ENCODE measurements at places on chromosomes 6 and 20. TPM values are rescaled to one million over a fixed set of nuclear protein-coding genes. Genes with fewer than 3 reads are reported as not detected.

The FAM162B gene
- total RNA-seq, result 2.2 TPM

The VSX1 gene
- total RNA-seq, result 0.24 TPM

The CST2 gene
- total RNA-seq, result not detected

The NRN1 gene
- 3.6 TPM for total RNA-seq

The FABP7 gene
- total RNA-seq, result 17.3 TPM

The GRIK2 gene
- 38.5 TPM for total RNA-seq

The SGK2 gene
- total RNA-seq, result not detected

The SNAI1 gene
- total RNA-seq, result not detected

DNA sequence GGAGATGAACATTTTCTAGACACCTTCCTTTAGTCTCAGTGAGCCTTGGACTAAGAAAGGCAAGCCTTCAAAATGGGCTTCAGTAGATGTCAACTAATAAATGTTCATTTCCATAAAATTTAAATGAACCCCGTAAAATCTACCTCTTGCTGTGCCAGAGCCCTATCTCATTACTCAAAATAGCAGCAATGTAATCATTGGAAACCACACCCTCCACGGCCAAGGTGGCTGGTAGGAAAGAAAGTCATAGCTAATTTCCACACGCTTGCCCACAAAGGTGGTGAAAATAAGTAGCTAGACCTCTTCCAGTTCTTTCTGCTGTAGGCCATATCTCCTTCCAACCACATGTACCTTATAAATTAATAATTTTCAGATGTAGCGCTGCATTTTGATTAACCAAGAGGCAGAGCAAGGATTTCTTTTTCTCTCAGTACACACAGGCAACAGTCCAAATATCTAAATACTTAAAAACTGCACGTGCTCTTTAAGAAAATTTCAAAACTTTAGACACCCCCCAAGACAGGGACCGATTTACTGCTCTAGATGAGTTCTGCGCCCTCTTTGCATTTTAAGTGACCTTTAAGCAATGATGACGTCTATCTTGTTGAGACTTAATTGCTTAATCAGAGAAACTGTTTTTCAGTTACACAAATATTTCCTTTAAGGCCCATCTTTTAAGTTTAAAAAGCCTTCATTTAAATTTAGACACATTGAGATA lies 290.8 kb downstream of the ZNF217 start:
- DNase-seq, result no peak

GRCh38 chr6:83202031-83202430 lies 8.9 kb downstream of the RWDD2A start:
- DNase-seq, result no peak

GRCh38 chr20:31707994-31708735 lies 14.5 kb downstream of the BCL2L1 start:
- no peak for DNase-seq

GRCh38 chr20:39214828-39215227 lies 252.7 kb downstream of the DHX35 start:
- no peak for DNase-seq

DNA sequence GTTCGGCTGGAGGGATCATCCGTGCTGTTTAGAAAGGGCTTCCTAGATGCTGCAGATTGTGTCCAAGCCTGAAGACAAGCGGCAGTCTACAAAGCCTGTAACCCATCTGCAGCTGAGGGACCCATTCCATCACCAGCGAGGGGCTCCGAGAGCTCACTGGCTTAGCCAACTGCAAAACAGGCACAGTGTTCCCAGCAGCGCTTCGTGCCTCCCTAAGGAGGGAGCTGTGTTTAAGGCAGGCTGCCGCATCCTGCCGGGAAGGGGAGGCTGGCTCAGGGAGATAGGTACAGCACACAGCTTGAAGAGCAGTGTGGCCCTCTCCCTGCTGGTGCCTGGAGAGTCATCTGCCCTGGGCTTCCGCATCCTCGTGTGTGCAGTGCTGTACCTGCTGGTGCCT lies 32.4 kb downstream of the DUSP22 start:
- no peak for DNase-seq

- peak; percentile 95 for DNase-seq
These were observed 33.2 kb upstream of the TAF8 start for GRCh38 chr6:42017021-42017643.

GRCh38 chr6:1554476-1555310 lies 55.0 kb upstream of the FOXC1 start:
- DNase-seq, result peak; percentile 78

DNA sequence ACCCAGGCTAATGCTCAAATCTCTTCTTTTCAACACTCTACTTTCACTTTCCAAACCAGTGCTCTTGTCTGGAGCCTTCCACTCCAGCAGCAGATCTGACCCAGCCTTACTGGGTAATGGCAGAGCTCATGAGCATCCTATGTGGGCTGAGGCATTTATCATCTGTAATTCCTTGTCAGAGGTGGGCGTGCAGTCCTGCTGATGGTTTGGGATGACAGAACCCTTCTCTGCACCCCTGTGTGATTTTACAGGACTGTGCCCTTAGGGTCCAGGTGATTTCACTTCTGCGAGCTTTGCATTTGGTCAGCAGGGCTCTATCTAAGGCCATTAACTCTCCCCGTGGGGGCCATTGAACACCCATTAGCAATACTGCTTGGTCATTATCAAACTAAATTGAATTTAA lies 55.4 kb downstream of the LAMA4 start:
- no peak for DNase-seq

DNA sequence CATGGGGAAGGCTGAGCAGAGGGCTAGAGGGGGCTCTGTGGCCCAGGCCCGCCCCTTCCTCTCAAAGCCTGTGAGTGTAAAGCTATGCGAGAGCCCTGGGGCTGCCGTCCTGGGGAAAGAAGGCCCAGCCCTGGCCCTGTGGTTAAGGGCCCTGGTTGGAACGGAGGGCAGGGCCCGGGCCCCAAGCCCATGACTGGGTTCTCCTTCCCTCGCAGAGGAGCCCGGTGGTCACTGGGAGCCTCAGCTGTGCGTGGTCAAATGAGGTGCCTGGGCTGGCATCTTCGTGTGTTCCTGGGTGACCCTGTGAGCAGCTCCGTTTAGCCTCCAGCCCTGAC lies 56.0 kb downstream of the SMOC2 start:
- DNase-seq, result no peak

DNA sequence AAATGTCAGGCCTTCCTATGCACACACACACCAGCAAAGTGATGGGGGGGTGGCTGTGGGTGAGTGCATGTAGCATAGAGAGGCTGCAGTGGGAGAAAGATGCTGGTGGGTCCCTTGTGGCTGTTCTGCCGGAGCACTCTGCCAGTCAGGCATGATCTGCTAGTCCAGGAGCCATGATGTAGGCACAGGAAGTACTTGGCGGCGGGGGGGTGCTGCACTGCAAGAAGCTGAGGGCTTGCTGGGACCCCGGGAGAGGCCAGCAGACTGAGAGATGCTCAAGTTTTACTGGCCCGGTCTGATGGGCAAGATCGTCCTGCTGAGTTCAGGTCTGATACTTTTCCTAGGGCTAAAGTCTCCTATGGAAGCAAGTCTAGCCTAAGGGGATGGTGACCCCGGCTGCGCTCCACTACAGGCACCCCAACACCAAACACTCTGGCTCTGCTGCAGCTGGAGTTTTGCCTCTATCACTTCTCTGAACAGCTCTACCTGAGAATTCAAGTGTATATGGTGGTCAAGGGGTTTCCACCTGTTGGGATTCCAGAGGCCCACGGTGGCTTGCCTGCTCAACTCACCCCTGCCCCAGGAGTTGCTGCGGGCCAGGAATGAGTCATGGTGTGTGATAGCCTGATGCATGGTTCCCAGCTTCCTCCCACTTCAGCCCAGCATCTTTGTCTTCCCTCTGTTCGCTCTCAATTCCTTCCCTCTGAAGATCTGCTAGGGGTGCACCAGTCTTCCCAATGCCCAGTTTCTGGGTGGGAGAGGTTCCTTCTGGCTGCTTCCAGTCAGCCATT lies 971.8 kb upstream of the ADGRB3 start:
- no peak for DNase-seq

GRCh38 chr6:25013246-25013645 lies 77.5 kb upstream of the RIPOR2 start:
- DNase-seq, result no peak

- no peak for DNase-seq
These were observed 602.5 kb downstream of the PHF3 start for GRCh38 chr6:64238071-64238470.

- peak; percentile 46 for DNase-seq
These were observed 54.4 kb downstream of the FKBP5 start for GRCh38 chr6:35634316-35634715.

DNA sequence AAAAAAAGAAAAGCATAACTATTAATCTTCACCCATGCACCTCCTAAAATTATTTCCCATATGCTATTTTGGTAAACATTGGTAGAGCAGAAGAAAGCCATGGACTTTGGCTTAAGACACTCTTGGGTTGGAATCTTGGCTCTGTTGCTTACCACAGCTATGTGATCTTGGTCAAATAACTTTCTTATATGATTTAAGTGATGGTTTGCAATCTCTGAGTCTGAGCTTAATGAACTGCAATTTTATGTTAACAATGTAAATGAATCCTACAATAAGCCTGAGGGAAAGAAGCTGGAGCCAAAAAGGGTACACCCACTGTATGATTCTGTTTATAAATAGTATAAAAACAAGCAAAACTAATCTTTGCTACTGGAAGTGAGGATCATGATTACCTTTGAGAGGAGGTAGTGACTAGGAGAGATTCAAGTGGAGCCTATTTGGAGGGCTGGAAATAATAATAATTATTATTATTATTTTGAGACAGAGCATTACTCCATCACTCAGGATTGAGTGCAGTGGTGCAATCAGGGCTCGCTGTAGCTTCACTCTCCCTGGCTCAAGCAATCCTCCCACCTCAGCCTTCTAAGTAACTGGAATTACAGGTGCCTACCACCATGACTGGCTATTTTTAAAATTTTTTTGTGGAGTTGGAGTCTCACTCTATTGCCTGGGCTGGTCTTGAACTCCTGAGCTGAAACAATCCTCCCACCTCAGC lies 34.5 kb downstream of the ABRACL start:
- DNase-seq, result no peak

DNA sequence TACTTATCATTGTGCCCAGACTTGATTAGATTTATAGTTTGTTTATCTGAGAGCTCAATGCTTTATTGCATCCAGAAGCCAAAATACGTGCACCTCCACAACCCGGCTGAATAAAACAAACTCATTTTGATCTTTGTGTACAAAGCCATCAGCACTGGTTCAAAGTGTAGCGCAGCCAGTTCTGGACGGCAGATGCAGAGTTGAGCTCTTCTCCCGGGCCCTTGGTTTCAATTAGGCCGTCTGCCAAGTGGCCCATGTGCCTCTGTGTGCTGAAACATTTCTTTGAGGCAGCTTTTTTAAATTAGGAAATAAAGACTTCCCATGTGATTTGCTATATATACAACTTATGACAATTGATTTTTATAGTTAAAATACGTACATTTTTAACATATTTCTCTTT lies 96.2 kb upstream of the RSPO3 start:
- DNase-seq, result peak; percentile 6

DNA sequence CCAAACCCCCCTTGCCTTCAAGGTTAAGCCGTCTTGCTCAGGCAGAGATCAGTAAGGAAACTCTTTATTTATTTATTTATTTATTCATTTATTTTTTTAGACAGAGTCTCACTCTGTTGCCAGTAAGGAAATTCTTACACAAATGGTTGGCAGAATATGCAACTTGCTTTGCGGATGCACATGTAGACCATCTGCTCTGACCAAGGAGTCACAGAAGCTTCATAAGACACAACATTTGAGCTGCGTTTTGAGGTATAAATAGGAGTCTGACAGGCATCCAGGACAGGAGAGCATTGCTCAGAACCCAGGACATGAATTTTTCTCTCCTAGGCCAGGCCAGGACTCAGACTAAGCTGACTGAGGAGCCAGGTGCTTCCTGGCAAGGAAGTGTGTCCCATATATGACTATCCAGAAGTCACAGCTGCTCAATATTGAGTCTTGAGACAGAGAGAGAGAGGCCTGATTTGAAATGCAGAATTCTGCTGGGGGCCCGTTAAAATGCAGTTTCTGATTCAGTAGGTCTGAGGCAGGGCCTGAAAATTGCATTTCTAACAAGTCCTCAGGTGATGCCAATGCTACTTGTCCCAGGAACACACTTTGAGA lies 43.9 kb downstream of the HLA-A start:
- DNase-seq, result no peak

- DNase-seq, result peak; percentile 30
These were observed 4.2 kb downstream of the PRSS16 start for GRCh38 chr6:27251606-27252251.

DNA sequence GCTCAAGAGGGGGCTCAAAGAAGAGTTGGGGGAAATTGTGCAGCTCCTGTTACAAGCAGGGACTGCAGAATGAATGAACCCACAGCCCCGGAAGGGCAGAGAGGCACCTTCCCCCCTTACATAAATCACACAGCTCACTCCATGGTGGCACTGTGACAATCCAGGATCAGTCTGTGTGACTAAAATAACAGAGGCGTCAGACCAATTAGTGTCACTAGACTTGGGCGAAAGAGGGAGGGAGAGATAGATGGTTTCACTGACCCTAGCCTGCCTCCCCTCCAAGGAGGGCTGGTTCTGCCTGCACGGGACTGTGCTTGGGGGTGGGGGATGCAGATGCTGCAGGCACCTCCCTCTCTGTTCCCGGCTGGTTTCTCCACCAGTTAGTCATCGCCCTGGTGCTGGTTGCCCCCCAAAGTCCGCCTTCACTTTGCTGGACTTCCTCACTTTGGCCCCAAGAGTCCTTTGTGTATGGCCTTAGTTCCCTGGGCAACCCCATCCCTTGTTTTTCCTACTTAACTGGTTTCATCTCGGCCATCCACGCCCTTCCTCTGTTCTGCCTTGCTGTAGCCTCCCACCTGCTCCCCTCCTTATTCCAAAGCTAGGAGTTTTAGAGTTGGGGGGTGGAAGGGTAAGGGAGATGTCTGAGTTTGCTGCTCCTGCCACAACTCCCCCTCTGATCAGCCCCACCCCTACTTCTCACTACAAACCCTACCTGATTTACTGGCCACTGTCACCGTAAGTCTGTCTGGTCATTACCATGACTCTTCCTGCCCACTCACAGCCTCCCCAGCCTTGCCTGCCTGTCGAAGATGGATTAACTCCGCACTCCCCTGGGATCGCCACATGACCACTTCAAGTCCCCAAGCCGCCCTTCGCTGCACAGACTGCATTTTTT lies 17.7 kb downstream of the CCDC167 start:
- no peak for DNase-seq

GRCh38 chr6:149711711-149712110 lies 6.2 kb downstream of the LATS1 start:
- DNase-seq, result no peak

- peak; percentile 74 for DNase-seq
These were observed 853.8 kb downstream of the MAFB start for GRCh38 chr20:39835130-39835842.

- no peak for DNase-seq
These were observed 65.0 kb downstream of the ISM1 start for GRCh38 chr20:13286052-13286451.

DNA sequence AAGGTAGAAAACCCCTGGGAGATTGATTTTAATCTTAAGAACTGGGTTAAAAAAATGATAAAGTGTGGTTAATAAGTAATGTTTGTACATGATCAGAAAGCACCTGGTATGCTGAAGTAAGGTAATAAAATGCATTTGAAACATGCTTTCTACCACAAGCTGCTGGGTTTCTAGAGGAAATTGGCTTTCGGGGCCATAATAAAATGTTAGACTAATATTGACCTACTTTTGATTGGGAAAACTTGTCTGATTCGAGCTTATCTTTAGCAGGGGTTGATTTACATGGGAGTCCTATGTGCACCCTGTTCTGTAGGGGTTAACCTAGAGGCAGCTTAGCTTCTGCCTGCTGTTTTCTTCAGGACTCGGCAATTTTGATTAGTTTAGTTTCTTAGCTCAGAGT lies 50.5 kb downstream of the CRYBG1 start:
- DNase-seq, result no peak

Data from umbilical cord (tissue), 2 donors.